NCI-H748 treated with DMSO at 0.1 percent for 48 hours (cell line): ENCODE measurements at places on chromosomes 4 and X.
A peak's percentile ranks its signal among the peaks of the same experiment; 100 is the strongest.

- no peak for DNase-seq
These were observed 291.8 kb downstream of the LDB2 start for GRCh38 chr4:16606691-16607090.

- DNase-seq, result no peak
These were observed 26.1 kb upstream of the EREG start for GRCh38 chr4:74338792-74339333.

- no peak for DNase-seq
These were observed 53.7 kb downstream of the MID1 start for GRCh38 chrX:10566716-10567097.

- DNase-seq, result no peak
These were observed 197.6 kb upstream of the SPANXN4 start for GRCh38 chrX:142828129-142828528.

DNA sequence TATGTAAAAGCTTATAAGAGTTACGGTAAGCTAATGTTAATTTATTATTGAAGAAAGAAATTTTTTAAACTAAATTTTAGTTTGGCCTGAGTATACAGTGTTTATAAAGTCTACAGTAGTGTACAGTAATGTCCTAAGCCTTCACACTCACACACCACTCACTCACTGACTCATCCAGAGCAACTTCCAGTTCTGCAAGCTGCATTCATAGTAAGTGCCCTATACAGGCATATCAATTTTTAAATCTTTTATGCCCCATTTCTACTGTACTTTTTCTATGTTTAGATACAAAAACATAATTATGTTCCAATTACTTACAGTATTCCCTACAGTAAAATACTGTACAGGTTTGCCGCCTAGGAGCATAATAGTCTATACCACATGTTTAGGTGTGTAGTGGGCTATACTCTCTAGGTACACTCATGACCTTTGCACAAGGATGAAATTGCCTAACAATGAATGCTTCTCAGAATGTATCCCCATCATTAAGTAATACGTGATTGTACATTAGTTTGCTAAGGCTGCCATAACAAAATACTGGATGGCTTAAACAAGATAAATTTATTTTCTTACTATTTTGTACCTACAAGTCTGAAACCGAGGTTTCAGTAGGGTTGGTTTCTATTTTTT lies 333.8 kb upstream of the PCDH7 start:
- DNase-seq, result no peak

GRCh38 chr4:152369203-152369901 lies 166.5 kb downstream of the FBXW7 start:
- DNase-seq, result peak; percentile 41

DNA sequence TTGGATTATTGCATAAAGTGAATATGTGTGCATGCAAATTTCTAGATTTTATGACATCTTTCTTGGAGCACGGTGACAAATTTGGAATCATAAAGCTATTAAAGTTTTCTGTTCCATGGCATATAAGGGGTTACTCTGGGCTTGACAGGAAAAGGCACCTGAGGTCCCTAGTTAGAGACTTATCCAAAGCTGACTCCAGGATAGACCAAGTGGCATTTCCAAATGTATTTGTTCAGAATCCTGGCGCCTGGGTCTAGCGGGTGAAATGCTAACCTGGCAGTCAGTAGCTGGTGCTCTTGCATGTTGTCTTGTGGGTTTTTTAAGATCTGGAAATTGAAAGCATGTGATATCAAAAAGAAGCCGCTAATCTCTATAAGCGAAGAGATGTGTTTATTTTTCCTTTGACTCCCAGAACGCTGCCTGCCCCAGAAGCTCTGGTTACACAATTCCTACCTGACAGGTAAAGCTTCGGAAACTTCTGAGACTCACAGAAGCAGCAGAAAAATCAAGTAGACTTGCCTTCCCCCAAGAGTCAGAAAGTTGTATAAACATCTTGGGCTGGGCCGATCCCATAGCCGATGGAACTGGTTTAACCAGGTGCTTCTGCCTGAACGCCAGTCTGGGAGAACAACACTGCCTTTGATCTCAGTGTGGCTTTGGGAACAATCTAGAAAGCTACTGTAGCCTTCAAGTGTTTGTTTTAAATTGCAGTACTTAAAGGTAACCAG lies 12.9 kb upstream of the ZCCHC4 start:
- DNase-seq, result peak; percentile 13

DNA sequence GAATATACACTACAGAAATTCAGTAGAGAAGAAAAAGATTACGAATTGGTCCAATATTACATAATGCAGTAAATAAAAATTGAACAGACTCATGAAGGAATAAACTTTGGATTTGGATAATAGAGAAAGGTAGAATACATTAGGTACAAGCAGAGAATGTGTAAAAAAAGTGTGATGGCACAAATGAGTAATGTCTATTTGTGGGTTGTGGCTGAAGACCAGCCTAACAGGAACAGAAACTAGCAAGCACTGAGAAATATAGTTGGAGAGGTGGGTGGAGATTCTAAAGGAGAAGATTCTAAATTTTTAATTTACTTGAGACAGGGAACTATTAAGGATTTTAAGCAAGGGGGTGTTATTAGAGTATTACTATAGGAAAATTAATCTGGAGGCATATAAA lies 15.2 kb upstream of the CLOCK start:
- no peak for DNase-seq

DNA sequence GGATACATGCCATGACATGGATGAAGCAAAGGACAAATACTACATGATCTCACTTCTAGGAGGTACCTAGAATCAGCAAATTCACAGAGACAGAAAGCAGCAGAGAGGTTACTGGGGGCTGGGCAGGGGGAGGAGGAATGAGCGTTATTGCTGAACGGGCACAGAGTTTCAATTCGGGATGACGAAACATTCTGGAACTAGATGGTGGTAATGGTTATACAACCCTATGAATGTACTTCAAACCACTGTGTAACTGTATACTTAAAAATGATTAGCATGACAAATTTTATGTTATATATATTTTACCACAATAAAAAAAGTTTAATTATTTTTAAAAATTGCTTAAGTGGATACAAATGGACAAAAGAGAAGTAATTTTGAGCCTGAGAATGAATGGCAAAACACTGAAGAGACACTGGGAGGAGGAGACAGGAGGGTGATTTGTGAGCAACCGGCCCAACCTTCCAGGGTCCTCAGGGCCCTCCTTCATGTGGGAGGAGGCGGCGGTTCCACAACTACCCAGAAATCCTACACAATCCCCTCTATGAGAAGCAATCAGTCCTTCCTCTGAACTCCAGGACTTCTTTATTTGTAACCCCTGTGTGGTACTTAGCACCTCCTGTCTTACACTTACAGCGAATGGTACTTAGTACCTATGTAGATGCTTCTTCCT lies 14.1 kb downstream of the ACSL1 start:
- no peak for DNase-seq

- no peak for DNase-seq
These were observed 93.6 kb downstream of the CORIN start for GRCh38 chr4:47744253-47744652.

DNA sequence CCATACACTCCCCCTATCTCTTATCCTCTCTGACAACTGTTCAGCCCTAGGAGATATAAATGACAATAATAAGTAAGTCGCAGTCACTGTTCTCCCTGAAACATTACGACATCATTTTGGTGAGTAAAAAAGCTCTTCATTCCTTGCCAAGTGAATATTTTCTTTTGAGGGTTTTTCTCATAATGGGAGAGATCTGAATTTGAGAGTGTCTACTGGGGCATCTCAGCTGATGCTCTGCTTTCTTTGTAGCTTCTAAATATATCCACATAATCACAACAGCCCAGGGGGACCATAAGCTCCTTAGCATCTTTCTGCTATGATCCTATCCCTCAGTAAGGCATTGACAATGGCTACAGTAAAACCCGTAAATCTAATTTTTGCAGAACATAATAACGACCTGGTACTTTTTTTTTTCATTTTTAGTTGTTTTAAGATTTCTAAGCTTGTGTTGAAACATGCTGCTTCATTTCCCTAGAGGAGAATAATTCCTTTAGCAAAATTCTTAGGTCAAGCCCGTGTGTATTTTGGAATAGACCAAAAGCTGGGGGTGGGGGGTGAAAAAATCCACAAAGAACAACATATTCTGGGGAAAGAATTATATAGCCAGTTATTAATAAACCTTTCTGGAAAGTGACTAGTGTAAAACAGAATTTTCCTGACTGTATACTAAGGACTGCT lies 78.1 kb upstream of the GPM6B start:
- no peak for DNase-seq

- peak; percentile 43 for DNase-seq
These were observed 390.1 kb downstream of the PDGFC start for GRCh38 chr4:156581282-156582063.

GRCh38 chrX:124216396-124217115 lies 115.9 kb upstream of the TEX13D start:
- no peak for DNase-seq

- DNase-seq, result no peak
These were observed 645.4 kb upstream of the TENM3 start for GRCh38 chr4:181597766-181598165.

- peak; percentile 62 for DNase-seq
These were observed 47.3 kb upstream of the SCML1 start for GRCh38 chrX:17689971-17690409.

GRCh38 chrX:130669233-130669632 lies 233.8 kb downstream of the ENOX2 start:
- DNase-seq, result no peak

- DNase-seq, result no peak
These were observed 6.6 kb upstream of the AVPR2 start for GRCh38 chrX:153897899-153898298.

- DNase-seq, result peak; percentile 30
These were observed 260.9 kb downstream of the GLUD2 start for GRCh38 chrX:121308276-121308805.

- no peak for DNase-seq
These were observed 8.8 kb downstream of the SPRY1 start for GRCh38 chr4:123405267-123405865.

DNA sequence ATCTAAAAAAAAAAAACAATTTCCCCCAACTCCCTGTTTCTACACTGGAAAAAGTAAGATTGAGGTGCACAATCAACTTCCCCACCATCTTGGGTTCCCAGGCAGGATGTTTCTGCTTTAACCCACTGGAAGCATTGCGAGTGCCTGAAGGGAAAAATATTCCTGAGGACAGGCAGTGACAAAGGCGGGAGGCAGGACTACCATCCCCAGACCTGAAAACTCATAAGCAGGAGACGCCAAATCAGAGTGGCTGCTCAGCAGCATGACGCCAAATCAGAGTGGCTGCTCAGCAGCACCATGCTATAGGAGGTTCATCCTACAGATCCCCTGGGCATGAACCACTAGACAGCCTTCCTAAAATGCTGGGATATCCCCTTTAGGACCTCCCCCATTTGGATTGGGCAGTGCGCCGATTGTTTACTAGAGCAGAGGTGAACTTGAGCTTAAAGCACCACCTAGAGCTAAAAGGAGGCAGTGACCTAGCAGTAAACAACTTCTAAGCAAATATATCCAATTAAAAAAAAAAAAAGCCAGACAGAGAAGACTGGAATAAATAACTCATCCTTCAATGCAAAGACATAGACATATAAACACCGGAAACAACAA lies 35.0 kb upstream of the GK start:
- DNase-seq, result no peak

- DNase-seq, result peak; percentile 62
These were observed 33.4 kb upstream of the ENPP6 start for GRCh38 chr4:184250795-184251669.

GRCh38 chr4:16824278-16824806 lies 74.1 kb downstream of the LDB2 start:
- DNase-seq, result no peak

- no peak for DNase-seq
These were observed 48.3 kb downstream of the SEL1L3 start for GRCh38 chr4:25814301-25815136.

DNA sequence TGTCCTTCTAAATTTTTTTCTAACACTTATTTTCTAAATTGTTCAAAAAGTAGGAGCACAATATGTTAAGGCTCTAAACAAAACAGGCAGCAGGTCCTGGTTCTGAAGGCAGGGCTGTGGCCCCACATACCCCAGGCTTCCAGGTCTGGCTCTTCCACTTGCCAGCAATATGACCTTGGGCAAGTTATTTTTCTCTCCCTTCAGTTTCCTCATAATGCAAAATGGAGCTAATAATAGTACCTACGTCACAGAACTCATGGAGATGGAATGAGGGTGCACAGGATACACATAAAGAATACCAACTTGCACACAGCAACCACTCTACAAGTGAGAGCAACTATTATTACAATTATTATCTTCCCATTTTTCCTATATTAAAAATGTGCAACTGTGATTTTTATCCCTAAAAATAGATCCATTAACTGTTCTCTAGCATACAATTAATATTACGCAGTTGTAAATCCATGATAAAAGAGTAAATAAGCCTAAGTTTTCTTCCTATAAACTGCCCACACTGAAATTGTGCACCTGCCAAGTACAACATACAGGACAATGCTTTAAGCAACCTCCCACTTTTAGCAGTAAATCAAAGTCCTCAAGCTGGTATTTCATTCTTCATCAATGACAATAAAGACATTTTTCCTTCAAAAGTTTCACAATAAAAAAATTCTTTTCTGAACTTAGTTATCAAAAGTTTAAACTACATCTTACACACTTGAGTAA lies 27.0 kb downstream of the OTUD4 start:
- no peak for DNase-seq

- DNase-seq, result no peak
These were observed 24.2 kb upstream of the ARHGEF9 start for GRCh38 chrX:63809173-63809572.

DNA sequence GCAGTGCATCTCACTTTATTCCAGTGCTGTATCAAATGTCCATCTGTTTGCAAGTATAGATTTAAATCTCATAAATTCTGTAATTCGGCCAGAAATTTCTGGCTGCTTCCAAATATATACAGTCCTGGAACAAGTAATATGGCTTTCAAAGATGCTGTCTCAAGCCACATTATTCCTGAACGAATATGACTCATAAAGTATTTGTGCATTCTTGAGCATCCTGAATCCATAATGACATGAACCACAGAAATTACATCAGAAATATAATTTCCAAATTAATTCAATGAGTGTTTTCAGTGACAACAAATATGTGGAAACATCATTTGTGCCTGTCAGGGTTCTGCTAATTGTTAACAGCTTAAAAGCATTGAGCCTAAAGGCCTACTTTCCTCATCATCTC lies 140.9 kb upstream of the HPGD start:
- DNase-seq, result no peak

DNA sequence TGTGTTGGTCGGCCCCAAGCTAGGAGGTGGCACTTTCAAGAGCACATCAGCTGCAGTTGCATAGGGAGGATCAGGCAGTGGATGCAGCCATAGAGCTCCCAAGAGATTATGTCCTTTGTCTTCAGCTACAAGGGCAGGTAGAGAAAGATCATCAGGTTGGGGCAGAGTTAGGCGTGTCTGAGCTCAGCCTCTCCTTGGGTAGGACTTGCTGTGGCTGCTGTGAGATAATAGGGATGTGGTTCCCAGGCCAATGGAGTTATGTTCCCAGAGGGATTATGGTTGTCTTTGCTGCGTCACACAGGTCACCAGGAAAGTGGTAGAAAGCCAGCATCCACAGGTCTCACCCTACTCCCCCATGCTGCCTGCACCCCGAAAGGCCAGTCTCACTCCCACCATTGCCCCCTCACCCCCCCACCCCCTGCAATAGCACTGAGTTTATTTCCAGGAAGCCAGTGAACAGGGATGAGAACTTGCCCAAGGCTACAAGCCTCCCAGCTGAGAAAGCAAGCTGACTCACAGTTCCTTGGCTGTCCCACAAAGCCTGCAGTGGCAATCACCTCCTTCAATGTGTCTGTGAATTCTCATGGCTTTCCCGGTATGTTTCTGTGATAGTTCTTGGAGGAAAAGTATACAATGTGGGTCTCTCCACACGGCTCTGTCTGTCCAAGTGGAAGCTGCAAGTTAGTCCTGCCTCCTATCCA lies 148.4 kb downstream of the STPG2 start:
- DNase-seq, result no peak
